ENCODE measurements at places on chromosomes 1 and 21. TPM values are rescaled to one million over a fixed set of nuclear protein-coding genes. Genes with fewer than 3 reads are reported as not detected.

DNA sequence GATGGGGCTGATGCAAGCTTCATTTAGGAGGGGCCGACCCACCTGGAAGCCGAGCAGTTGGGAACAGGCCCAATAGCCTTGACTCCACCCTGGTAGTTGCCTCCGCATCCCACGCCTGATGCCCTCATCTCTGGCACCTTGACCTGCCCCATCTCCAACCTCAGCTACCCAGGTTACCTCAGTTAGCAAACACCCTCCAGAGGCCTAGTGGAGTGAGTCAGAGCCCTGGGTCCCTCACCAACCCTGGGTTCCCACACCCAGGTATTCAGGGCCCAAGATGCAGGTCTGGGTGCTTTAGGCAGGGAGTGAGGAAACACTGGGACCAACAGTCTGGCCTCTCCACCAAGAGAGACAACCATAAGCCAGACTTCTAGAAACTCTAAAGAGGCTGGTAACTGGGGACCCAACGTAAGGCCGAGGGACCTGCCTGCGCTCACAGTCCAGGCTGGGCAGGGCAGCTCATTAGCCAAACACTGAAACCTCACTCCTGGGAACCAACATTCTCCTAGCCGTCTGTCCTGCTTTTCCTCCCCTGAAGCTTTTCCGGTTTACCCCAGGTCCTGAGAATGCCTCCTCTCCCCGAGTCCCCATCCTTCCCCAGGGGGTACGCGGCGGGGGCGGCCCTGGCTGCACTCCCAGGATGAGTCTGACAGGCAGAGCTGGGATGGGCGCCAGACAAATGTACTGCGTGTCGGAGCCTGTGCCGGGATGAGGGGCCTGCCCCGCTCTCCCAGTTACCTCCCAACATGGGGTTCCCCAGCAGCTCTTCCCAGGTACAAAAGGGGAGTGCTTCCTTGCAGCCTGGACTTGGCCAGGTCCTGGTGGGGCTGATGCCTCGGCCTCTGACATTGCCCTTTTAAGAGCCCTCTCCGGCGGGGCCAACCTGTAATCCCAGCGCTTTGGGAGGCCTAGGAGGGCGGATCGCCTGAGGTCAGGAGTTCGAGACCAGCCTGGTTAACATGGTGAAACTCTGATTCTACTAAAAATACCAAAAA, 8.9 kb upstream of the CELSR2 start:
- no peaks in the 10 kb centered on the region for H3K27me3 ChIP-seq
- peaks cover 8% of the 10 kb centered on the region for H3K4me1 ChIP-seq
- H3K27ac ChIP-seq, result no peak overlapping the region
- DNase-seq, result peak; percentile 34

GRCh38 chr21:27590271-27590670, 623.4 kb upstream of the ADAMTS5 start:
- no peaks in the 10 kb centered on the region for H3K27me3 ChIP-seq
- H3K4me3 ChIP-seq, result no peak overlapping the region
- H3K27ac ChIP-seq, result no peak overlapping the region

DNA sequence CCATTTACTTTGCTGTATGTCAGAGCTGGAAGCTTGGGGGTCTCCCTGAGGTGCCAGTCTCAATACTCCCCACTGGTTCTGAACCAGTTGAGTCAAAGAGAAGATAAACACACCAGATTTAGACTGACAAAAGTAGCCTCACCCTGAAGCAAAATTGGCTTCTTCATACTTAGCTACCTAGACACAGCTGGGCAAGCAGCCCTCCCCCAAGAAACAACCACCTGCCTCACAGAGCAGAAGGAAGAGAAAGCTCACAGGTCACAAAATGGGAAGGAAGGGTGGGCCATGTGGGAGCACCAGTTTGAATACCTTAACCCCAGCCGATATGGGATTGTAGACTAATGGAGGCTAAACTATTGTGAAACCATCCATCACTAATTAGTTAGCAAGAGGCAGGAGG, 24.6 kb upstream of the MYSM1 start:
- no peaks in the 10 kb centered on the region for H3K36me3 ChIP-seq
- H3K4me1 ChIP-seq, result no peaks in the 10 kb centered on the region
- H3K27me3 ChIP-seq, result no peaks in the 10 kb centered on the region
- no peak overlapping the region for H3K4me3 ChIP-seq
- DNase-seq, result no peak

- H3K4me3 ChIP-seq, result no peak overlapping the region
- no peaks in the 10 kb centered on the region for H3K36me3 ChIP-seq
- no peaks in the 10 kb centered on the region for H3K27me3 ChIP-seq
- no peak for DNase-seq
- no peaks in the 10 kb centered on the region for H3K4me1 ChIP-seq
Measured at GRCh38 chr1:12057382-12057781, 5.7 kb upstream of the TNFRSF8 start.

DNA sequence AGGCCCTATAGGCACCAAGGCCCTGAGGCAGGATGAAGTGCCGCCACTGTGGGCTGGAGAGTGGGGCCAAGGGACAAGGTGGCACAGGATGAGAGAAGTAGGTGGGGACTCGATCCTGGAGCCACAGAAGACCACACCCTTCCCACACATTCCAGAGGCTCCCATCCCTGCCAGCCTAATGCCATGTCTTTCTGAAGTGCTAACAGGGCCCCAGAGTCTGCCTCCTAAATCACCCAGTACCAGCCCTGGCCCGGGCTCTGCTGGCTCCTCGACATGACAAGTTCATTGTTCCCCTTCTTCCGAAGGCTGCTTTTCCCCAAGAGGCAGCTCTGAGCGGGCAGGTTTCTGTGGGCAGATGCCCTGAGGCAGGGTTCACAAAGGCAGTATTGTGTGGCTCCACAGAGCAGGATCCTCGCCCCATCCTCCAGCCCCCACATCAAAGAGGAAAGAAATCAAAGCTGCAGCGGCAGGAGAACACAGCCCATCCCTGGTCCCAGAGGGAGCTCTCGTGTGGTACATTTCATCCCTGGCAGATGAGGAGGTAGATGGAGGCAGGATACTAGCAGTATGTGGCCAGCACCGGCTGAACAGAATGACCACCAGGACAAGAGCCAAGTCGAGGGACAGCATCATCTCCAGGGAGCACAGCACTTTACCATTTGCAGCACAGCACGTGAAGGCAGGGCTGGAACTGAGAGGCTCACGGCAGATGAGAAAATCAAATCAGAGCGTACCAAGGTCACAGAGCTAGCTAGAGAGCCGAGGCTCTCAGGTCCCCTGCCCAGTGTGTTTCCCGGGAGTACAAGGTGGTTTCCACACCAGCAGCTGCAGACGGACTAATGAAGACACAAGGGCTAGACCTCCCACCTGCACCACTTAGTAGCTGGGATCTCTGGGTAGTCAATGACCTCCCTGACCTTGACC, 64.8 kb downstream of the SYF2 start:
- no peak for DNase-seq
- peak overlapping the region; percentile 11 for H3K4me3 ChIP-seq
- H3K36me3 ChIP-seq, result no peaks in the 10 kb centered on the region
- H3K4me1 ChIP-seq, result peaks cover 7% of the 10 kb centered on the region
- H3K27ac ChIP-seq, result peak overlapping the region; percentile 74
- no peaks in the 10 kb centered on the region for H3K27me3 ChIP-seq

GRCh38 chr1:20199403-20199802, 13.1 kb upstream of the PLA2G2C start:
- no peak for DNase-seq
- H3K4me1 ChIP-seq, result no peaks in the 10 kb centered on the region
- no peaks in the 10 kb centered on the region for H3K36me3 ChIP-seq

The SPRR5 gene
- polyA plus RNA-seq, result not detected

The SLC25A34 gene
- 12.2 TPM for polyA plus RNA-seq
